ENCODE measurements at places on chromosomes 13 and 19.

DNA sequence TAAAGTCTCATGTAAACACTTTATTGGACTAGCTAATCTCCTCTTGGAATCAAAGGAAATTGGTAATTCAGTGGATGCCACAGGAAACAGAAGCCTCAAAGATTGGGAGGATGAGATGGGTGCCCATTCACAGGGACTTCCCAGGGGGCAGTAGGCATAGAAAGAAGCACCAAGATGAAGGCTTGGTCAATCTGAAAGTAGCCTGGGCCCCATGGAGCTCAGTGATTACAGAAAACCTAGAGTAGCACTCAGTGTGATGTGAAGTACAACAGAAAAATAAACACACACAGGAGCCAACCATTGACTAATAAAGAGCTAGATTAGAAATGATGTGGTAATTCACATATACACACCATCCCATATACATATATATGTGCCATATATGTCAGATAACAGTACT is 560.6 kb downstream of the TBC1D4 start:
- no peak for DNase-seq

DNA sequence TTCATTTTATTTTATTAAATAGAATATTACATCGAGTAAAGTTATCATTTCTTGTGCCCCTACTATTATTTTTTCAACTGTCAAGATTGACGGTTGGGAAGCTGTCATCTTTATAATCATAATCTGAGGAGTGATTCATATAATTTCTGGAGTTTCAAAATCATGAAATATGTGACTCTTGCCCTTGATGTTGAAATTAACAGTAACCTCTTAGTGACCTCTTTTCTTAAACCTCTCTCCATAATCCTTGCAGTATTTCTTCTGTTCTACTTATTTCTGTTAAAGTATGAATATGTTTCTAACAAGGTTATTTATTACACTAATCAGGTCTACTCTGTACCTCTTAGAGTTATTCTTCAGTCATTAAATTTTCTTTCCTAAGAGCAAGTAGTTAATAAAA is 663.8 kb downstream of the LIG4 start:
- no peak for DNase-seq

DNA sequence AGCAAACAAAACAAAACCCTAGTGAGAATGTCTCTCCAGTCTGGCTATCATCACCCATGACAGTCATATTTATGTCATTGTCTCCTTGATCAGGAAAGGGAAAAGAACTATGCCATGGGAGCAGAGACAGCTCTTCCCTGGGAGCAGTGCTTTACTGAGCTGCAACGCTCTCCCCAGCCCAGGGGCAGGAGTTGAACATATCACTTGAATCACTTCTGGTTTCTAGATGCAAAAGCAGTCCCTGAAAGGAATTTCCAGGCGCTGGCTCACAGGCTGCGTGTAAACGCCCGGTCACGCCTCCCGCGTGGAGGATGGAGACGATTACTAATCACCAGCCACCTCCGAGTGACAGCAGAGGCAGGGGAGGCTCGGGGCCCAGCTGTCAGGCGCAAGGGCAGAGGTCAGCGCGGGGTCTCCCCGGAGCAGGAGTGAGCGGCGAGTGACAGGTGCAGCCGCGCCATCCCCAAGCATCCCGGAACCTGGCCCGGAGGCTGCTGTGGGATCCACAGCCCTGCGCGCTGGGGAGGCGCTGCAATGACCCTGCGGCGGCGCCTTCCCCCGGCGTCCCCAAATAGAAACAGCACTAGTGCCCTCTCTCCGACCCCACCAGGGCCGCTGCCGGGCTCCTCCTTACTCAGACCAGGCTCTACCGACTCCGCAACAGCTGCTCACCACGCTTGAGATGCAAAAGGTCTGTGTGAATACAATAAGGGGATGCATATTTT is 23.5 kb upstream of the DCLK1 start:
- no peak for DNase-seq

- DNase-seq, result no peak
These were observed 19.2 kb downstream of the SPTBN4 start for GRCh38 chr19:40486017-40486416.

DNA sequence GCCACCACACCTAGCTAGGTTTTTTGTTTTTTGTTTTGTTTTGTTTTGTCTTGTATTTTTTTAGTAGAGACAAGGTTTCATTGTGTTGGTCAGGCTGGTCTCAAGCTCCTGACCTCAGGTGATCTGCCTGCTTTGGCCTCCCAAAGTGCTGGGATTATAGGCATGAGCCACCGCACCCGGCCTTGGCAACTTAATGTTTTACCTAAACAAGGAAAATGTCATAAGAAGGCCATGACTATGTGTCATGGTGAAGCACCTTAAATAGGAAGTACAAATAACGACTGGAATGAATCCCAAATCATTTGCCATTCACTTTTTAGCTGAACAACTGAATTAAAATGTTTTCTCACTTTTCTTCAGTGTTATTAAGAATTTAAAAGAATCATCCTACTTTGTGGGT is 465.2 kb downstream of the KCTD12 start:
- DNase-seq, result no peak

DNA sequence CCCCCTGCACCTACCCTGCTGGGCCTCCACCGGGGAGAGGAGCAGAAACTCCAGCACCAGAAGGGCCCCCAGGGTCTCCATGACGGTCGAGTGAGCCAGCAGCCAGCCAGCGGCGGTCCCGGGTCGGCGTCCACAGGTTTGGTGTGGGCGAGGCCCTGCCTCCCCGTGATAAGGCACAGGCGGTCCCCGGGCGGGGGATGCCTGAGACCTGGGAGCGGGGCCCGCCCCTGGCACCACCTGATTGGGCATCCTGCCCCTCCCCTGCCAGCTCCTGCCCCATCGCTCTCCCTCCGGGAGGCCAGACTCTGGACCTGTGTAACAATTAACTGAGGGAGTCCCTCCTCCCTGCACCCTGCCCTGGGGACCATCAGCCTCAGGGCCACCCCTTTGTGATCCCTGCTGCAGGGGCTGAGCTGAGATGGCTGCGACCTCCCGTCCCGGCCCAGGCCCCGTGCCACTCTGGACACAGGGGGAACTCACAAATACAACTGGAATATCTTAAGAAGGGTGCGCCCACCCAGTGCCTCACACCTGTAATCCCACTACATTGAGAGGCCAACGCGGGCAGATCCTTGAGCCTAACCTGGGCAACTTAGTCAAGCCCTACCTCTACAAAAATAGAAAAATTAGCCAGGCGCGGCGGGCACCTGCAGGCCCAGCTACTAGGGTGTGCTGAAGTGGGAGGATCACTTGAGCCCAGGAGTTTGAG is at the start of gene SMIM24:
TSS of gene SMIM24 (minus strand) at position 143 of the 709 bp plus-strand sequence. CDS start at position 81, 62 bp downstream.
- DNase-seq, result no peak

DNA sequence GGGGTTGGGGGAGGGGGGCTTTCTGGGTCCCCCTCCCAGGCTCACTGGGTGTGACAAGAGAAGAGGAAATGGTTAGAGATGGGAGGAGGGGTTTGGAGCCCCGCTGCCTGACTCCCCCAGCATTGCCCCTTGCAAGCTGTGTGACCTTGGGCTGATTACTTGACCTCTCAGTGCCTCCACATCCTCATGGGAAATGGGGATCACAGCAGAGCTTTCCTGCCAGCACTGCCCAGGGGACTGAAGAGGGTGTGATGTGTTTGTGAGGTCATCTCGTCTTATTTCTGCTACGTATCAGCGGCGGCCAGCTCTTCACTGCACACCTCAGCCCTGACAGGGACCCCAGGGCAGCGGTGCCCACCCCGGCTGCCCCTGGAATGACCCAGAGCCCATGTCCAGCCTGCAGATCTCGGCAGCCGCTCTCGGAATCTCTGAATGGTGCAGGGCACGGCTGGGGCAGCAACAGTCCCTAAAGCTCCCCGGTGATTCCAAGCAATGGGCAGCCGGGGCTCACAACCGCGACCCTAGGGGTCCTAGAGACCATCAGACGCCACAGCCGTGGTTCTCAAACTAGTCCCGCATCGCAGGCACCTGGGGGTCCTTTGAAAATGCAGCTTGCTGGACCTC is 8.4 kb downstream of the PNMA8B start:
- no peak for DNase-seq

- no peak for DNase-seq
These were observed 41.4 kb downstream of the SLC7A9 start for GRCh38 chr19:32828139-32828538.

GRCh38 chr19:2524840-2525723 is 49.2 kb downstream of the GADD45B start:
- DNase-seq, result peak; percentile 99

DNA sequence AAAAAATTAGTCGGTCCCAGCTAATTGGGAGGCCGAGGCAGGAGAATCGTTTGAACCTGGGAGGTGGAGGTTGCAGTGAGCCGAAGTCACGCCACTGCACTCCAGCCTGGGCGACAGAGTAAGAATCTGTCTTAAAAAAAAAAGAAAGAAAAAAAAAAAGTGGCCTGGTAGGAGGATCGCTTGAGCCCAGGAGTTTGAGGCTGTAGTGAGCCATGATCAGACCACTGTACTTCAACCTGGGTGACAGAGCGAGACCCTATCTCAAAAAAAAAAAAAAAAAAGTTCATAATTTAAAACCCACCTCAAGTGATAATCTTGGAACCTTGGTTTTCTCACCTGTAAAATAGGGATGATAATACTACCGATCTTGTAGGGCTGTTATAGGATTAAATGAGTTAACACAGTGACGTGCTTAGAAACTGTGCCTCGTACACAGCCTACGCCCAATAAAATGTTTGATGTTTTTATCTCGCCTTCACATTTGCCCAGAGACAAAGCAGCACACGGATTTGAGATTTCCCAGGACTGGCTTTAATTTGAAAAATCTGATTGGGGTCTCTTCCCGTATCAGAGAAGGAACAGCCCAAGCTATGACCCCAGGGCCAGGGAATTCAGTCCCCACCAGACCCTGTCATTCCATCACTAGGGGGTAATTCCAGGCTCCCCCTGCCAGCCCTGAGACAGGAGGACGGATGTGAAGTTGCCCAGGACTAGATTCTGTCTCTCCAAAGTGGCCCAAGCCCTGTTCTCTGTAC is 3.6 kb downstream of the SERTAD1 start:
- no peak for DNase-seq

- DNase-seq, result no peak
These were observed 51.7 kb upstream of the EEF1AKMT1 start for GRCh38 chr13:20825477-20825875.

DNA sequence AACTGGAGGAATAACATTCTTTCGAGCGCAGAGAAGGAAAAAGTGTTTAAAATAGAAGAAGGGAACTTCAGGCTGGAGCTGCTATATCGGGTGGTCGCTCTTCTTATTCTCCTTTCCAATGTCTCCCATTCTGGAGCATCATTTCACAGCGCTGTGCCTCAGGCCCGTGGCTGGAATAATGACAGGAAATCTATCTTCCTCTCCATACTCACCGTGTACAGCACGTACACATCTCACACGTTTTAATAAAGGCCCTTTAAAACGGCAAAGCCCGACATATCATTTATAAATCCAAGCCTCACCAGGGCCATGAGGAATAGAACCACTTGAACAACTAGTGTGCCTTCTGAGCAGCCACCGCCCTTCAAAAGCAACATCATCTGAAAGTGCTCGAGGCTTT is 264.4 kb downstream of the TEX29 start:
- no peak for DNase-seq

- peak; percentile 26 for DNase-seq
These were observed 736 bp upstream of the ZMYM5 start for GRCh38 chr13:19864024-19864745.

- no peak for DNase-seq
These were observed 9.0 kb upstream of the DIRAS1 start for GRCh38 chr19:2729943-2730818.

GRCh38 chr19:54439174-54439851 is 9.7 kb upstream of the LENG8 start:
- DNase-seq, result no peak

DNA sequence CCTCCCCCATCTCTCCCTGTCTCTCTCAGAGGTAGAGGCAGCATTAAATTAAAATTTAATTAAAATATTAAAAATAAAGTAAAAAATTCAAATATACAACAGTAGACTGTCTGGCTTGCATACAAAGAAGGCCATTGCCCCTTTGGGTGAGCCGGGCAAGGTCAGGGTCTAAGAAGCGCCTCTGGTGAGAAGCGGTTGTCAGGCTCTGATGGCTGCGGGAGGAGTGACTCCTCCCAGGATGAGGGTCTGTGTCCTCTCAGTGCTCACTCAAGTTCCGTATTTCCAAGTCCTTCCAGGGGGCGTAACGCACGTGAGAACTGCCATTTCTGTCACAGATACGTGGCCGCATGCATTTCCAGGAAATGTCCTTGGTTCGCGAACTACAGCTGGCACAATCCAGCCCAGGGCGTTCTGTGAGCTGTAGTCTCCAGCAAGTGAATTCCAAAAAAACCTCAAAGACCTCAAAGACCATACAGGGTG is 737 bp upstream of the ZNF181 start:
- DNase-seq, result no peak
